ENCODE measurements at places on chromosomes 3 and 15. TPM values are rescaled to one million over a fixed set of nuclear protein-coding genes. Genes with fewer than 3 reads are reported as not detected.

The ACP3 gene
- total RNA-seq: 0.33 TPM

The SNX22 gene
- 0.10 TPM for total RNA-seq

The CEP63 gene
- 17.1 TPM for total RNA-seq

The SI gene
- total RNA-seq: not detected

The SH2D7 gene
- not detected for total RNA-seq

The MINAR1 gene
- total RNA-seq: 1.6 TPM

The TRH gene
- total RNA-seq: 0.20 TPM

The LRRC31 gene
- not detected for total RNA-seq

The ATP13A4 gene
- total RNA-seq: 0.36 TPM

The HACL1 gene
- 20.0 TPM for total RNA-seq

The AADACL2 gene
- not detected for total RNA-seq

The GOLGA6A gene
- 0.07 TPM for total RNA-seq

The IQGAP1 gene
- 280 TPM for total RNA-seq

The CD96 gene
- 0.13 TPM for total RNA-seq

The KNSTRN gene
- total RNA-seq: 14.0 TPM

The GDPGP1 gene
- total RNA-seq: 6.3 TPM

The FBXO45 gene
- total RNA-seq: 8.9 TPM

The RMDN3 gene
- 21.3 TPM for total RNA-seq

The NPAP1 gene
- total RNA-seq: not detected

The CCR9 gene
- total RNA-seq: not detected

The FBLN2 gene
- 133 TPM for total RNA-seq

The TP53BP1 gene
- 100 TPM for total RNA-seq

The CYP1A2 gene
- total RNA-seq: not detected

The IGDCC3 gene
- total RNA-seq: not detected

The IMPG2 gene
- 0.33 TPM for total RNA-seq

The SLC28A2 gene
- not detected for total RNA-seq

The TRIM69 gene
- 13.1 TPM for total RNA-seq

The RASGRF1 gene
- total RNA-seq: not detected

The TPRG1 gene
- total RNA-seq: 0.52 TPM

The CCR2 gene
- not detected for total RNA-seq

The CPOX gene
- total RNA-seq: 39.6 TPM

The GNL3 gene
- total RNA-seq: 78.8 TPM

The LSAMP gene
- 1.0 TPM for total RNA-seq

The SEMA7A gene
- 20.7 TPM for total RNA-seq

The LDHAL6B gene
- not detected for total RNA-seq

The ZMYND10 gene
- 0.91 TPM for total RNA-seq

The MAP1A gene
- total RNA-seq: 96.1 TPM

The ADAMTSL3 gene
- total RNA-seq: 1.6 TPM

The ITIH3 gene
- 2.5 TPM for total RNA-seq

The CLDN16 gene
- 0.30 TPM for total RNA-seq

The DCLK3 gene
- total RNA-seq: 0.59 TPM

The FETUB gene
- not detected for total RNA-seq

The ARGFX gene
- not detected for total RNA-seq
